ENCODE measurements at places on chromosomes 11 and 22. TPM values are rescaled to one million over a fixed set of nuclear protein-coding genes. Genes with fewer than 3 reads are reported as not detected.

DNA sequence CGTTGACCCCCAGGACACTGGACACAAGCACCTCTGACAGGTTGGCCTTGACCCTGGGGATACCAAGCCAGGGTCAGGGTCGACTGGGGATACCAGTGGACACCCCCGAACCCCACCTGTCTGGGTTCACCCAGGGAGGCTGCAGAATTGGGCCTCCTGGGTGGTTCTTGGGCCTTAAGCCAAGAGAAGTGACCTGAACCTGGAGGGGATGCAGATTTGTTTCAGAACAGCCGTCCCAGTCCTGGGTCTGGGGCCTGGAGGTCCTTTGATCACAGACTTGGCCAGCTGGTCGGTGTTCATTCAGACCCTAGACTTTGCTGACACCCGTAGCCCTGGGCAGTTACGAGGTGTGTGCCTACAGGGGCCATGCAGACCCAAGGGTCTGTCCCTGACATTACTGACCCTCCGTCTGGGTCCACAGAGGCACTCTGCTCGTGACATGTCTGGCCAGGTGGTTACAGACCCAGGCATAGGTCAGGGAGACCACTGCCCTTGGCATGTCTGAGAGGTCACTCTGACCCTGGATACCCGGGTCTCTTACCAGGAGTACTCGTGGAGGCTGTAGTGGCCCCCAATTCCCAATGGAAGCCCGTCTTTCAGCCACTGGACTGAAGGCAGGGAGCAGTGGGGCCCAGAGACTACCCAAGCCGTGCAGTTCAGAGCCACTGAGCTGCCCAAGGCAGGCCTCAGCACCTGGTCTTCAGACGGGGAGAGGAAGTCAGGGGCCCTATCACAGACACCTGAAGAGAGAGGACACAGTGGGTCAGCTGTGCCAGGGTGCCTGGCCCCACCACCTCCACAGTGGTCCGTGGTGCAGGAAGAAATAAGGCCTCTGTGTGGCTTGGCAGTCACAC lies 6.4 kb downstream of the SIGIRR start:
- DNase-seq, result peak; percentile 62

- no peak for DNase-seq
Observed at GRCh38 chr11:73818846-73819245, 31.2 kb downstream of the MRPL48 start.

DNA sequence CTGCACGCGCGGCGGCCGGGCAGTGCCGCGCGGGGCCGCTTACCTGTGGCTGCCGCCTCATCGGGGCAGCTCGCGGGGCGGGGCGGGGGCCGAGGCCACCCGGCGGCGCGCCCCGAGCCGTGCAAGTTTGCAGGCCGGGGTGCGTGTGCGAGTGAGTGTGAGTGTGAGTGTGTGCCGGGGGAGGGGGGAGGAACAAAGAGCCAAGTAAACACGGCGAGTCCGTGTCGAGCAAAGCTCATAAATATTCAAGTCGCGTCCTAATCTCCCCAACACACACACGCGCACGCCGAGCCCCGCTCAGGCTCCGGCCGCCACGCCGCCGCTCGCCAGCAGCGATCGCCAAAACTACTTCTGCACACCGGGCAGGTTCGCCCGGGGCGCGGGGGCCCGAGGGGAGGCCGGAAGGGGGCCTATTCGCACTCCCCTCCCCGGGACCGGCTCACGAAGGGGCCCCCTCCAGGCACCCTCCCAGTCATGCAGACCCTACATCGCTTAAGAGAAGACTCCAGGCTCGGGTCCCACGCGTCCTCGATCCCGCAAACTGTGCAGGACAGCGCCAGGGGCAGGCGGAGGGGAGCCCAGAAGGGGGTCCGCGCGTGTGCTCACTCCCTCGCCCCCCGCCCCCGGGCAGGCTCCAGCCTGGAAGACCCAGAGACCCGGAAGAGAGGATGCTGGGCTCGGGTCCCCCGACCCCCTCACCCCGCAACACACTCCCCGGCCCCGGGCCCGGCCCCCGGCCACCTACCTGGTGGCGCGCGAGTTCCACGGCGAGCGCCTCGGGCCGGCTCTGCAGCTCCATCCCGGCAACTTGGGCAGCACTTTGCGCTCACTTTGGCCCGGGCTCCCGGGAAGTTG lies 827 bp downstream of the PHF21B start:
- DNase-seq, result no peak

- DNase-seq, result no peak
Observed at GRCh38 chr22:50245214-50246072, 620 bp upstream of the TUBGCP6 start.

DNA sequence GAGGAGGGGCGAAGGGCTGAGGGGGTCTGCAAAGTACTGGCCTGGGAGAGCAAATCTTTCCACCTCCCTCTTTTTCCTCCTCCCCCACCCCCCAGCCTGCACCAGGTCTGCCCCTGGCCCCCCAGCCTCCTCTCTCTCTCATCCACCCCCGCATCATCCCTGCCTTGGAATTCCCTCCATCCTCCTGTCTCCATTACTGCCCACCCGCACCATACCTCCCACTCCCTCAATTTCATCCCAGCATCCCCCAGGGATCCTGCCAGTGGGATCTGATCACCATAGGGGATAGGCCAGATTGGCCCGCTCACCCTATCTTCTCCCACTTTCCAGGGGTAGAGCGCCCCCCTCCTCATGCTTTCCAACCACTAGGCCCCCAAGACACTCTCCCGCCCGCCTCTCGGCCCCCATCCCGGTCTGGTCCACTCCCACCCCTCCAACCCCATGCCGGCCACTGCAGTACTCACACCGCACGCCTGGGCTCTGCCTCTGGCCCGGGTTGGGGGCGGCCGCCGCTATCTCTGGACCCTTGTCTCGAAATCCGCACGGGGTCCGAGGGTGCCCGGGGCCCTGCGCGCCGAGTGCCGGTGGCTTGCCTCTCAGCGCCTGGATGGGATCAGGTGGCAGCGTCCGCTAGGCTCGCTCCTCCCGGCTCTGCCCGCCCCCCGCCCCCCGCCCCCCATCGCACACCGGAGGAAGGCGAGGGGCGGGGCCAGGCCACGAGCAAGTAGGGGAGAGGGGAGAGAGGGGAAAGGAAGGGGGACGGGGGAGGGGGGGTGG lies at the start of gene GAL3ST3:
TSS of gene GAL3ST3 (minus strand) at position 615 of the 777 bp plus-strand sequence. CDS start 3,746 bp downstream, outside the sequence.
- DNase-seq, result no peak

The KRTAP5-9 gene
- 0.66 TPM for total RNA-seq

The DSCAML1 gene
- 2.0 TPM for total RNA-seq

The ELF5 gene
- total RNA-seq, result not detected

The BAIAP2L2 gene
- total RNA-seq, result 0.27 TPM
